Activated T-helper 1 cell treated with Interleukin-2 at 50 U/mL for 16 hours (primary cell): ENCODE measurements at places on chromosomes 2 and 18.

- no peak for DNase-seq
Observed at GRCh38 chr2:169014780-169015179, 16.3 kb downstream of the ABCB11 start.

- DNase-seq = no peak
Observed at GRCh38 chr2:55618025-55618274, 528 bp upstream of the PPP4R3B start.

GRCh38 chr18:42429196-42429595 is 474.2 kb downstream of the PIK3C3 start:
- DNase-seq = no peak

DNA sequence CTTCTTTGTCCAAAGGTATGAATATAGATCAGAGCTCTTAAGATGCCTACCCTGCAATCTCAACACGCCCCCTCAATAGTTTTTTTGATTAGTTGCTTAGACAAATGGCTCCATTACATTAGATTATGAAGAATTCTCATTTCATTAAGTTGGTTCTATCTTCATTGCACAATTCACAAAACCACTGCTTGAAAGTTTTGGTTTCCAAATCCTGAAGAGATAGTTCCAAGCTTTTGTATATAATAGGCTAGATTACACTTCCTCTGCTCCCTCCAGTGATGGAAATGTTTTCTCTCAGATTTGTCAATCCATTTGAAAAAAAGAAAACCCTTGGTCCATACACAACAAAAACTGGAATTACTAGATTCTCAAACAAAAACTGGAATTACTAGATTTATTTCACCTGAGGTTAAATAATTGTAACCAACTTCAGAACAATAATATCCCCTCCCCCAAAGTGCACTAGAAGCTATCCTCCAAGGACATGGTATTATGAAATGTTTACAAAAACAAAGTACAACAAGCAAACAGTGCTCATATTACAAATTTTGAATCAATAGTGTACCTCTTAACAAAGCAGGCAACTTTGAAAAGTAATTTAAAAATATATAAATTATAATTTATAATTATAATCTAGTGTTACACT is 6.8 kb upstream of the TLK1 start:
- no peak for DNase-seq

DNA sequence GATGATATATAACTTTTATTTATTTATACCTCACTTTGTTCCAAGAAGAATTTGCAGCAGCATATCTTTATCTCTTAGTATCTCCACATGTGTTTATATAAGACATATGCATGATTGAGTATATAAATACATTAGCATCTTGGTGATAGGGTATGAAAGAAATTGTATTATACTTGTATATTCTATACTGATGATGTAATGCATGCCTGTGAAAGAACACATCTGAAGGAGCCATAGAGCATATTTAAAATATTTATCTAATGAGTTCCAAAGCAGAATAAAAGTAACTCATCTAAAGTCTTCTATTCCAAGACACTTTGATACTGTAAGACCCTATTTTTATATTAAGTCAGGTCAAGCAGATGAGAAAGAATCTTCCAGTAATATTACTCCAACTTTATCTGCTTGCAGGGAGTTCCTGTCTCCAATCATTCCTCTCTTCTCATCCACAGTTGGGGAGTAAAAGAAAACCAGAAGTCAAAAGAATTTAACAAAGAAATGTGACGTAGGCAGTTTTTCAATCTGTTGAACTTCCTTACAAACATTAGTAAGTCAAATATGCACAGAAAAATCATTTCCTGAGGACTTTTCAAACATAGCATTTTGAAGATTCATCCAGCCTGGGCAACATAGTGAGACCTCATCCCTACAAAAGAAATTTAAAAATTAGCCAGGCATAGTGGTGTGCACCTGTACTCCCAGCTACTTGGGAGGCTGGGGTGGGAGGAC is 76.7 kb downstream of the DTNB start:
- no peak for DNase-seq

- no peak for DNase-seq
Observed at GRCh38 chr2:222688917-222689316, 17.5 kb downstream of the MOGAT1 start.

GRCh38 chr2:26273501-26273900 is 28.8 kb downstream of the HADHB start:
- no peak for DNase-seq

DNA sequence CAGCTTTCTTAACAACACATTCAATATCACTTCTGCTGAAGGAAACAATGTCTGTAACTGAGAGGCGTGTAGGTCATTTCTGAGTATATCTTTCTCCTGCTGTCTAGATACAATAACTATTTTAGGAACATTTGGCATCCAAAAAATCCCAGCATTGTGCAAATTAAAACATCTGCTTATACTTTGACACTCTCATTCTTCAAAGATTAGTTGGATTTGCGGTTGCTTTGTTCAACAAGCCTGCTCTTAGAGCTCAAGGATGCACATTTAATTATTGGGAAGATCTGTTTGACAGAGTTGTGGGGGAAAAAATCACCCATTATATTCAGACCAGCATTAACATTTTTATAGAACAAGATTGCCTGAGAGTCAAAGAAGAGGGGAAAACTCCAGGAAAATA is 449.5 kb upstream of the HNRNPA3 start:
- DNase-seq = no peak

DNA sequence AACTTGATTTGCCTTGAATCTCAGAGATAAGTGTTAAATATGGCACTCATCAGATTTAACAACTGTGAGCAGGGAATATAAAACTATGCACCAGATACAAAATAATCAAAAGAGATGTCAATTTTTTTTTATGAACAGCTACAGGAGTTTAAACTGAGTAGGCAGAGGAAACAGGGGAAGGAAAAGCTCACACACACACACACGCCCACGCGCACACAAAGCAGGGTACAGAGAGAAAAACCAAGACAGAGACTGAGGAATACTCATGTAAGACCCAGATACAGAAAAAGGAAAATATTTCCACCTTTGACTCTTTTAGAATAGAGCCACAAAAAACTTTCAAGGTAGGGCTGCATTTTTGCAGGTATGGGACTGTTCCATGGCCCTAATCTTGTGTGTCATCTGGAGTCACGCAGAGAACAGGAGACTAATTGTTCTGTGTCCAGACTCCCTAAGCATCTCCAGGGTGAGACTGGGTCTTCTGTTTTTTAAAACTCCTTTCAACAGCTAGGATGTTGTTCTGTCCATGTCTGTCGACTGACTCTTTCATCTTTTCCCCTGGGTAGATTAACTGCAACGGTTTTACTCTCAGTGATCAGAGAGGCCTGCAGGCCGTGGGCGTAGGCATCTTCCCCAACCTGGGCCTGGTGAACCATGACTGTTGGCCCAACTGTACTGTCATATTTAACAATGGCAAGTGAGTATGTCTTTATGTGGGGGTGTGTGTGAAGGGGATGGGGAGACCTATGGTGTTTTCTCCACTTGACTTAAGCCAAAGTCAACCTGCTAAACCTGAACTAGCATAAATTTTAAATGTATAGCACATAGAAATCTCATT is 23.0 kb downstream of the SMYD1 start:
- no peak for DNase-seq

DNA sequence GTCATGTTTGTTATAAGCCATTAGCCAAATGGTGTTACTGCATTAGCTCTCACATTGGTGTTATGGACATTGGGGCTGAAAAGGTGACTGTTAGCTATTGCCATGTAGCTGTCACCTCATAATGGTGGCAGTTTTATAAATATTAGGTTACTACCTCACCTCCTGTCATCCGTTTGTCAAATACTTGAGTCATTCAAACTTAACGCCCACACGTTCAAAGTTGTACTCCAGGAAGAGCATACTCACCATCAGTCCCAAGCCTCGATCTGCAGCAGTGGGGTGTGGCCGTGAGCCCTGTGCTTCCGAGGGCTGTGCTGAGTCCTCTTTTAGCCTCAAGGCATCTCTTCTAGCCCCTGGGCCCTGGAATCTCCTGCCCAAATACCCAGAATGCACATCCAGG is 87.3 kb downstream of the PDK1 start:
- DNase-seq = no peak

- DNase-seq = peak; percentile 80
Observed at GRCh38 chr2:197198890-197199289, 111.7 kb downstream of the ANKRD44 start.

DNA sequence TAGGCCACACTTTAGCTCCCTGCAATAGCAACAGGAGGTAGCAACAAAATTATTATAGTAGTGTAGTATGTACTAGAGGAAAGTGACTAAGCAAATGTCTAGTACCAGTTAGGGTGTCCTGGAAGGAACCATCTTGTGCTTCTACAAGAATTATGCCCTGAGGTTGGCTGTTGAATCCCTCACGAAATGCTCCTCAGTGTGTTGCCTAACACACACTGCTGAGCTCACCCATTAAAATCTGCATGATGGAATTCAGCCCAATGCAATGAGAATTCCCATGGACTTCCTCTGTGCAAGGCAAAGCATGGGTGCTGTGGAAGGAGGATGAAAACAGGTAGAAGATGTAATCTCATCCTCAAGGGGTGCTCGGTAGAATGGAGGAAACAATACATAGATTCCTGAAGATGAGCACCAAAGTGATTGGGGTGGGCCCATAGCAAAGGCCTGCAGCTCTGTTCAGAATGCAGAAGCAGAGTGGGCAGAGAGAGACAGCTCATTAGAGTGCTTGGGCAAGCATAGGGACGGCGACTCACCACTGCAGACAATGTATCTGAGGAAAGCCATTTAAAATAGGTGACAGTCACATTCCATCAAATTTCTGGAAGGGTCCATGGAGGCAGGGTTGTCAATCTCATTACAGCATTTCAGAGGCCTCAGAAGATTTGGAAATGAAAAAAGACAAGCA is 1.2 kb upstream of the UGT1A7 start:
- no peak for DNase-seq

DNA sequence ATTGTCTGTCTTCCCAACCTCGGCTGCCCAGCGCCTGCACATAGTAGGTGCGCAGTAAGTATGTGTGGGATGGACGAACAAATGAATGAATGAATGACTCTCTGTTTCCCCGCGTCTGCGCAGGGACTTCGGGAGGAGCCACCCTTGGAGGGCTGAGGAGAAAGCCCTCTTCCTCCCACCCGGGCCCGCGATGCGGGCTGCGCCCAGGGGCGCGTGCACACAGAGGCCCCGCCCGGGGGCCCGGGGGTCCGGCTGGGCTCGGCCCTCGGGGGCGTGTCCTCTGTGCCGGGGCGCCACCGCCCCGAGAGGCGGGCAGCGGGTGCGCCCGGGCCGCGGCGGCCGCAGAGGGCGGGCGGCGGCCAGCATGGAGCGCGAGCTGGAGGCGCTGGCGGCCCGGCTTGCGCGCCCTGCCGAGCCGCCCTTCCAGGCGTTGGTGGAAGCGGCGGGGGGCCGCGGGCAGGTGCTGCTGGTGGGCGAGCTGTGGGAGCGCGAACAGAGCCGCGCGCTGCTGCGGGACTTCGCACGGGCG is at the start of gene C2orf72:
TSS of gene C2orf72 (plus strand) at position 322 of the 529 bp plus-strand sequence. CDS start at position 365, 43 bp downstream.
- DNase-seq = no peak

GRCh38 chr2:225076125-225076524 is 33.9 kb upstream of the DOCK10 start:
- no peak for DNase-seq

DNA sequence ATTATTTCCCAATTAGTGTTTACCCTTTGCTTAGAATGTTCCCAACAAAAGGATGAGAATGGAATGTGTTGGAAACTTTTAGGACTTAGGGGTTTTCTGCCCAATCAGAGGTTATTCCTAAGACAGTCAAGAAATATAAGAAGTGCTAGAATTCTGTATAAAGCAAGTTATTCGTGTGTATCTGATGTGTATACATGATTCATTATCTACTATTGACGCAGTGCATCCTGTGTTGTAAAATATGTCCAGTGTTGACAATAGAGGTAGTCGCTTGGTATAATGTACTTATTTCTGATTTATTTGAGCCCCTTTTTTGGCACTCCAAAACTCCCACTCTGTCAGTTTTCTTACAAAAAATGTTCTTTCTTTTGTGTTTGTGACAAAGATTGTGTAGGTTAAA is 881 bp downstream of the PIKFYVE start:
- no peak for DNase-seq

GRCh38 chr2:145190031-145190703 is 670.2 kb upstream of the ZEB2 start:
- DNase-seq = no peak

GRCh38 chr2:124832521-124832920 is 807.4 kb downstream of the CNTNAP5 start:
- DNase-seq = no peak

DNA sequence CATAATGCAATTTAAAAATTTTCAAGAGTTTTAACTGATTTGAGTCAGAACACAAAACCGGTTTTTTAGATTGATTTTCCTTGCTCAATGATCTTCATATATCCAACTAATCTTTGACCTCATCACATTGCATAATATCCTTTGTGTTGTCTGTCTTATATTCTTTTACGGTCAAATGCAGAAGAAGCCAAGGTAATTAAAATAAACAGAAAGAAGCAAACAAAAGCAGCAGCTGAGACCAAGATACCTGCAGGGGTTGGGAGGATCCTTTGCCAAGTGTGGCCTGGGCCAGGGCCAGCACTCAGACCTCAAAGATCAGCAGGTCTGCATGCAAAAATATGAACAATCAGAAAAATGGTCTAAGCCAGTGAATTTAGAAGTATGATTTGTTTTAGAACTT is 428.9 kb upstream of the NETO1 start:
- no peak for DNase-seq

DNA sequence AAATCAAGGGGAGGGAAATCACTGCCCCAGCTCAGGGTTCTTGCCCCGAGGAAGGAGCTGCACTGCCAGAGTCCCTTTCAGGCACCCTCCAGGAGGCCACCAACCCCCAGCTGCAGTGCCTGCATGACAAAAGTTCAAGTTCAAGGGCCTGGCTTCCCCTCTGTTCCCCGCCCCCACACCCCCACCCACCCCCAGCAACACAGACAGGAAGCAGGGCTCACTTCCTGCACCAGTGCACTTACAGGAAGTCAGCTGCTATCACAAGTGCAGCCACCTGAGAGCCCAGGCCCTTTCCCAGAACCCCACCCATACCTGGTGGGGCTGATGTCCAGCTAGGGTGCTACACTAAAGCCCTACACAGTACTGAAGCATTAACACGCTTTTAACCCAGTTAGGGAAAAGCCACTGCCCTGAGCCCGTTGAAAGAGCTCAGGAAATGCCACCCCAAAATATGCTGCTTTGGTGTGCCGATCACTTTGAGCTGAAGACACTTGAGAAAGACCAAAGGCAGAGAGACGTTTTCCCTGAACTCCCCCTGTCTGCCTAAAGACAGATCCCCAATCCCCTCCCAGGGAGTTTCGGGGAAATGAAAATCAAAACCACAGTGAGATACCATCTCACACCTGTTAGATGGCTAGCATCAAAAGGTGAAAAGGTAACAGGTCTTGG is 109.9 kb upstream of the CAB39 start:
- DNase-seq = peak; percentile 43

DNA sequence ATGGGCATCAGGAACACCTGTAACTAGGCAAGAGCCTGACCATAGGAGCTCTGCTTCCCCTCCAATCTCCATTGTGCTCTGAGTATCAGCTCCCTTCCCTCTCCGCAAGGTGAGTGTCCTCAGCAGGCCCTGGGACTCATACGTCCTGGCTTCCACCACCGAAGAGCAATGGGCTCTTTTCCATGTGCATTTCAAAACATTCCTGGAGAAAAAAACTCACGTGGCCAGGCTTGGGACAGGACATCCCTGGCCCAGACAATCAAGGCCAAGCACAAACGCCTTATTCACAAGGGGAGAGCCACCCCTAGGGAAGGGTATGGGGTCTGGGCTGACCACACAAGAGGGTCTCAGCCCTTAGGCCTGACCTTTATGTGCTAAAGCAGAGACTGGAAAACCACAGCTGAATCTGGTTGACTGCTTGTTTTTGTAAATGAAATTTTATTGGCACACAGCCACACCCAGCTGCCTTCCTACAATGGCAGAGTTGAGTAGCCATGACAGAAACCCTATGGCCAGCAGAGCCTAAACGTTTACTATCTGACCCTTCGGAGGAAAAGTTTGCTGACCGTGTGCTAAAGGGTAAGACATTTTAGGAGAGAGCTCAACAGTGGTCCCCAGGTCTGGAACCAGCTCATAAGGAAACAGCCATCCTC is 175.7 kb upstream of the ARL4C start:
- no peak for DNase-seq
